ENCODE measurements at places on chromosomes 5 and 9.

DNA sequence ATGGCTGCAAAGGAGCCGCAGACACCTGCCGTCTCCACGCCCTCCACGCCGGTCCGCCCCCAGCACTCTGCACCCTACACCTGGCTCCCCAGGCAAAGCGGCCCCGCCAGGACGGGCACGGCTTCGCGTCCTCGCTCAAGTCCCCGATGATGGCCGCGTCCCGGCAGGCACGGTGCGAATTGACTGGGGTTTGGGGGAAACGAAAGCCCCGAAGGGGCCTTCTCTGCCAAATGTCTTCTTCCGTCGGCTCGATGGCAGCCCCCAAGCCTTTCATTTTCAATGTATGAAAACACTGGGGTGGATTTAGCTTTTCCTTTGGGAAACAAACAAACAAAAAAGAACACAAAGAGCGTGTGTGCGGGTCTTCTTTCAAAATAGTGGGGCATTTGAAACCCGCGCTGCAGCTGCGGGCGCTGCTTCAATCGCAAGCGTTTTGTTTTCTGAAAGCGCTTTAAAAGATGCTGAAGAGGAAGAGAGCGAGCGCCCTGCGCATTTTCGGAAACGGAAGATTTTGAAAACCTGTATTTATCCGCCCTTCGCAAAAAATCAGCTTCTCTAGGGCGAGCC lies 160.0 kb downstream of the RMI1 start:
- DNase-seq, result peak; percentile 20

DNA sequence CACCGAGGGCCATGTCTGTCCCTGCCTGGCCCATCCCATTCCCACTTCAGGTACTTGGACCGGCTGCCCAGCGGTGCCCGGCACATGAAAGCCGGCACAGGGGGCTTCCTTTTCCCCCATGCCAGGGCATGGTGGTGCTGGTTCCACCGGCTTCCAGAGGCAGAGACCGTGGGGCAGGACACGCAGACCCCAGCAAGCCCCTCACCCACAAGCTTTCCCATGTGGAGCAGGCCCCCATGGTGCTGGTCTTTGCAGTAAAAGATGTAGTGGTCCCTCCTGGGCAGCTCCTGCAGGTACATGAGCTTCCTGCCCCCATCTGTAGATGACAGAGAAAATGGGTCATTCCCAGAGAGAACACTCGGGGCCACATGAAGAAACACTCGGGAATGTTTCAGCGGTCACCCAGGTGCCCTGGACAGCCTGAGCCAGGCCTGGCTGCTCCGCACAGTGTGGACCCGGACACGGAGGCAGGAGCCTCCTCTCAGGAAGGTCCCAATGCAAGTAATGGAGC lies 2.0 kb downstream of the OBP2B start:
- DNase-seq, result no peak

GRCh38 chr9:35656831-35657545 lies 831 bp downstream of the RMRP start:
- DNase-seq, result no peak

DNA sequence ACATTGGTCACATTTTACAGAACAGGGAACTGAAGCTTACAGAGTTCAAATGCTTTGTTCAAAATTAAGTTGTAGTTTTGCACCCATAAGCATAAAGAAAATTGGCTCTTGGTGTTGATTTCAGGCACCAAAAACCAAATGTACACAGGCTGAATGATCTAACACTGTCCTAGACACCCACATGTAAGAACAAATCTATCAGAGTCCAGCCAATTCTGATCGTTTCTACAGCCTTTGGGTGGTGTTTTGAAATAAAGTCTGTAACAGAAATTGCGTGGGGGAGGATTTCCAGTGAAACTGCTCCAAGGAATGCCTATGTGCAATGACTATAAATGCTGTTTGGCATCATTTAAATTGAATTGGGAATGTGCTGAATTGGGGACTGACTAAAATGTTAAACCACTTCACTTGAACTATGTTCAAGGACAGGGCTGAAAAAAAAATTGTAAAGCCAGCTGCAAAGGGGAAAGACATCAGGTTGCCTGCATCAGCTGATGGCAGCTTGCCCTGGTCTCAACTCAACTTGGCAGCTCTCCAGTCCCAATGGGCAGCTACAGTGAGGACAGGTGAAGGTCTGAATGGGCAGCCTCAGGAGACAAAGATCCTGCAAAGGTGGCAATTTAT lies 92.2 kb upstream of the TRPC7 start:
- DNase-seq, result no peak

GRCh38 chr9:1461812-1462211 lies 411.7 kb downstream of the DMRT2 start:
- no peak for DNase-seq

DNA sequence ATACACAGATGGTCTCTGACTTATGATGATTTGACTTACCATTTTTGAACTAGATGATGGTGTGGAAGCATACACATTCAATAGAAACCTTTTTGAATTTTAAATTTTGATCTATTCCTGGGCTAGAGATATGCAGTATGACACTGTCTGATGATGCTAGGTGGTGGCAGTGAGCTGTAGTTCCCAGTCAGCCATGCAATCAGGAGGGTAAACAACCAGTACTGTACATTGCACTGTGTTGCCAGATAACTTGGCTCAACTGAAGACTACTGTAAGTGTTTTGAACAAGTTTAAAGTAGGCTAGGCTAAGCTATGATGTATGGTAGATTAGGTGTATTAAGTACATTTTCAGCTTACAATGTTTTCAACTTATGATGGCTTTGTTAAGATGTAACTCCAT lies 859.1 kb upstream of the ARRDC3 start:
- no peak for DNase-seq
